Astrocyte (in vitro differentiated cells and primary cell): ENCODE measurements at places on chromosomes 7 and 10. TPM values are rescaled to one million over a fixed set of nuclear protein-coding genes. Genes with fewer than 3 reads are reported as not detected.

DNA sequence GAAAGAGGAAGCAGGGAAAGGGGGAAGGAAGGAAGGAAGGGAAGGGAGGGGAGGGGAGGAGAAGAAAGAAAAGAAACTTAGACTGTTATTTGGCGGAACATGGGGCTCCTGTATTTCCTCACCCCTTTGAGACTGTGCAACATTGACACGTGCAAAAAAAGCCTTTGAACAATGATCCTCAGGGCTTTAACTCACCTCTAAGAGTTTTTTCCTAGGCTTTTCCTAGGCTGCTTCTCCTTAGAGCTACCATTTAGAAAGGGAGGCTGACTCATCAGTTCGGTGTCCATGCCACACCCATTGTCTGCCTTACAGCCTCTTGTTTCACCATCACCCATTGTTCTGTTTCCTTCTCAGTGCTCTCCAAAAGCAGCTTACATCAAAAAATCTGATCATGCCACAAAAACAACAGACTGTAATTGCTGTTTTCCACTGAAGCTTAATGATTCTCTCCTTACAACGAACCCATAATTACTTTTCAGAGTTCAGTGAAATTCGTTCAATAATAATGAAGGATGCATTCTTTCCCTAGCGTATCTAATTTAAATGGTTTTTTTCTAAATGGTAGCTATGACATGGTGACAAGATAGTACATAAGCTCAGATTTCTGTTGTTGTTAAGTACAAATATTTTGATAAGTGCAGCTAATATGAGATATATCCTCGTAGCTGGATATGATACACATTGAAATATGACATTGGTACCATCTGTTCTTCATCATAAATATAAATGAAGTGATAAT is 90.8 kb downstream of the PRLHR start:
- DNase-seq, result peak; percentile 71
- H3K36me3 ChIP-seq, result no peaks in the 10 kb centered on the region

Gene GIMAP2
- total RNA-seq, result not detected in 2 replicates

DNA sequence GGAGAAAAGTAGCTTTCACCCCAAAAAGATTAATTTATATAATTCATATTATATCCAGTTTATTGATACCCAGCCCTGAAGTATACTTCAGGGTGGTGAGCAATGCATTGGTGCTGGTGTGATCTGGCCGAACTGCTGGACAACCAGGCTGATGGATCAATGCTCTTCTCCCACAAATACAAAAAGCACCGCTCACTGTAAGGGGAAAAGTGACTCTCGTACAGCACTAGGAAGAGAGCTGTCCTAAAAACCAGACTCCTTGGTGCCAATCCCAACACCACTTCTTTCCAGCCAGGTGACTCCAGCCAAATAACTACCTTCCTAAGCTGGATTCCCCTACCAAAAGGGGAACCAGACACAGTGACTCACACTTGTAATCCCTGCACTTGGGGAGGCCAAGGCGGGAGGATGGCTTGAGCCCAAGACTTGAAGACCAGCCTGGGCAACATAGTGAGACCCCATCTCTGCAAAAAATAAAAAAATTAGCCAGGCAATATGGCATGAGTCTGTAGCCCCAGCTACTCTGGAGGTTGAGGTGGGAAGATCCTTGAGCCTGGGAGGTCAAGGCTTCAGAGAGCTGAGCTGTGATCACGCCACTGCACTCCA is 13.1 kb upstream of the TNPO3 start:
- no peaks in the 10 kb centered on the region for H3K36me3 ChIP-seq
- no peak overlapping the region for H3K4me3 ChIP-seq
- H3K4me1 ChIP-seq, result peaks cover 8% of the 10 kb centered on the region

GRCh38 chr10:45354261-45354660 is 19.8 kb upstream of the ALOX5 start:
- no peak overlapping the region for H3K27ac ChIP-seq
- no peaks in the 10 kb centered on the region for H3K36me3 ChIP-seq
- no peaks in the 10 kb centered on the region for H3K27me3 ChIP-seq

Gene WEE2
- total RNA-seq, result not detected in 2 replicates
